Testis (tissue), 5 donors: ENCODE measurements at places on chromosomes 1 and 21. TPM values are rescaled to one million over a fixed set of nuclear protein-coding genes. Genes with fewer than 3 reads are reported as not detected.

- no peaks in the 10 kb centered on the region for H3K27me3 ChIP-seq
- H3K27ac ChIP-seq: no peak overlapping the region
- H3K36me3 ChIP-seq: no peaks in the 10 kb centered on the region
- DNase-seq: no peak
- no peak overlapping the region for H3K4me3 ChIP-seq
- no peaks in the 10 kb centered on the region for H3K4me1 ChIP-seq
These were observed 61.8 kb upstream of the DNAH14 start for GRCh38 chr1:224867715-224868114.

- no peaks in the 10 kb centered on the region for H3K36me3 ChIP-seq
- no peaks in the 10 kb centered on the region for H3K4me1 ChIP-seq
- no peak overlapping the region for H3K27ac ChIP-seq
- H3K4me3 ChIP-seq: no peak overlapping the region
- no peaks in the 10 kb centered on the region for H3K27me3 ChIP-seq
These were observed 84.9 kb upstream of the CD1D start for GRCh38 chr1:158095737-158096335.

DNA sequence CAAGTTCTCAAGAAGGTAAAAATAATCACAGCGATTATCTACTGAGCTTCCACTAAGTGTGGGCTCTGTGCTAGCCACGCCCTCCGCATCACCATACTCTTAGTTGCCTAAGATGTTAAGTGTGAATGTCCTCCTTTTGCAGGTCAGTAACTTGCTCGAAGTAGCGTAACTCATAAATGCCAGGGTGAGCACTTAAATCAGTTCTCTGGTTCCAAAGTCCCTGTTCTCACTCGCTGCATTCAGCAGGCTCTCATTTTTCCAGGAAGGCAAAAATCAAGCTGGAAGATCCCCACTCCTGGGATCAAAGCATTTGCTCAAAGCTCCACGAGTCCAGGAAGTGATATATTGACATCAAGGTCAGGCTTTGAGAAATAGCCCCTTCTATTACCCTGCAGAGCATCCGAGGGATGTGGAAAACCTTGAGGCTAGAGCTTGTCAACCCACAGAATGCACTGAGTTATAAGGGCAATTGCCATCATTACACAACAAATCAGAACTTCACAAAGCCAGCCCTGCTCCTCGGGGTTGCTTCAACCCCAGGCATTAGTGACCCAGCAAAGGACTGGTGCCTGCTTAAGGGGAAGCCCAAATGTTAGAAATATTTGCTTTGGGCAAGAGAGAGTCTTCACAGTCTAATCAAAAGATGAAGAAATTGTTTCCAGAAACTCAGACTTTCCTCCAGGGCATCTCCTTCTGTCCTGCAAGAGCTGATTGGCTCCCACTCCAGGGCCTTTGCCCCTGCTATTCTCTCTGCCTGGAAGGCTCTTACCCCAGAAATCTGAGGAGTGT, 19.5 kb downstream of the SLC30A1 start:
- H3K27me3 ChIP-seq: no peaks in the 10 kb centered on the region
- H3K36me3 ChIP-seq: no peaks in the 10 kb centered on the region
- DNase-seq: no peak

GRCh38 chr1:178651742-178652141, 73.3 kb upstream of the RALGPS2 start:
- H3K36me3 ChIP-seq: no peaks in the 10 kb centered on the region
- H3K27ac ChIP-seq: no peak overlapping the region
- H3K27me3 ChIP-seq: no peaks in the 10 kb centered on the region
- no peak overlapping the region for H3K4me3 ChIP-seq
- H3K4me1 ChIP-seq: no peaks in the 10 kb centered on the region

DNA sequence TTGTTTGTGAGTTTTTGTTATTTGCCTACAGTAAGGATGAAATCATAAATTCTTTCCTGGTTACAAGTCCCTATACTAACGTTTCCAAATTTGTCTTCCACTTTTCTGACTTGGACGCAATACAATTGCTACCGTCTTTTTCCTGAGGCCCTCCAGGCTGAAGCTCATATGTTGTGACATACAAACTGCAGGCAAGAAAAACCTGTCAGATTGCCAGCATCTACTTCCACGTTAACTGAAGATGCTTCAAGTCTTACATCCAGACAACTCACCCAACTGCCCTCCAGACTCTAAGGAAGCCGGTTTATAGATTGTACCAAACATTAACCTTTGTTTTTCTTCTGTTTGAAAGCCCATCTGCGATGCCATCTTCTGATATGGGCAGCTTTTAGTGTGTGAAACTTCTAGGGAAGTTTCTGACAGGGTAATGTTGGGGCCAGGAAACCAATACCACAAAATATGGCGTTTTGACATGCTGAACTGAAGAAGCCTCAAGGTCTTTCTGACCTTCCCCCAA, 21.4 kb upstream of the RNF11 start:
- no peaks in the 10 kb centered on the region for H3K27me3 ChIP-seq
- DNase-seq: no peak
- peaks cover 17% of the 10 kb centered on the region for H3K4me1 ChIP-seq

Gene PEX19
- total RNA-seq: 56.6 TPM

Gene TMEM201
- total RNA-seq: 35.8 TPM

Gene RYR2
- total RNA-seq: 9.1 TPM
